Mesothelial cell of epicardium (in vitro differentiated cells): ENCODE measurements at places on chromosomes 1 and 21. TPM values are rescaled to one million over a fixed set of nuclear protein-coding genes. Genes with fewer than 3 reads are reported as not detected.

- no peak overlapping the region for H3K4me3 ChIP-seq
- H3K27me3 ChIP-seq = peaks cover 26% of the 10 kb centered on the region
- H3K36me3 ChIP-seq = no peaks in the 10 kb centered on the region
- no peak overlapping the region for H3K27ac ChIP-seq
Observed at GRCh38 chr1:29960156-29960755, 723.9 kb downstream of the PTPRU start.

POTED gene
- not detected in 3 replicates for total RNA-seq

- peaks cover 9% of the 10 kb centered on the region for H3K4me1 ChIP-seq
- H3K4me3 ChIP-seq = no peak overlapping the region
- H3K36me3 ChIP-seq = no peaks in the 10 kb centered on the region
- no peaks in the 10 kb centered on the region for H3K27me3 ChIP-seq
Observed at GRCh38 chr1:108878678-108879077, 1.9 kb downstream of the GPSM2 start.

SLAMF9 gene
- not detected in 3 replicates for total RNA-seq
